H1 (cell line): ENCODE measurements at places on chromosomes 6 and 20. TPM values are rescaled to one million over a fixed set of nuclear protein-coding genes. Genes with fewer than 3 reads are reported as not detected.

The PGC gene
- not detected in 2 replicates for total RNA-seq

The TREM1 gene
- not detected in 2 replicates for total RNA-seq

The MICAL1 gene
- total RNA-seq, result 51.3 and 55.4 TPM in 2 replicates

The MUC21 gene
- not detected in 2 replicates for total RNA-seq

The NFKBIL1 gene
- total RNA-seq, result 10.8 and 11.2 TPM in 2 replicates

The LZTS3 gene
- 31.8 and 33.3 TPM in 2 replicates for total RNA-seq

The BMP2 gene
- total RNA-seq, result 3.6 and 4.0 TPM in 2 replicates

The IL17F gene
- total RNA-seq, result not detected in 2 replicates

The BMP6 gene
- total RNA-seq, result 1.8 and 2.1 TPM in 2 replicates

The FAM217A gene
- not detected in 2 replicates for total RNA-seq

The OCSTAMP gene
- total RNA-seq, result 0.13 and 0.25 TPM in 2 replicates

The AIF1 gene
- 7.5 and 9.8 TPM in 2 replicates for total RNA-seq

The MAP3K5 gene
- total RNA-seq, result 2.4 and 2.6 TPM in 2 replicates

The MBOAT1 gene
- 19.5 and 19.6 TPM in 2 replicates for total RNA-seq

The MUCL3 gene
- 0.08 and 0.37 TPM in 2 replicates for total RNA-seq
